Activated CD8-positive, alpha-beta memory T cell treated with anti-CD3 and anti-CD28 coated beads for 48 hours (primary cell): ENCODE measurements at places on chromosomes 1 and 21.

GRCh38 chr1:44860891-44861425 lies 17.9 kb upstream of the PTCH2 start:
- DNase-seq: no peak

- DNase-seq: no peak
These were observed 39.2 kb downstream of the CDK18 start for GRCh38 chr1:205543351-205544301.

DNA sequence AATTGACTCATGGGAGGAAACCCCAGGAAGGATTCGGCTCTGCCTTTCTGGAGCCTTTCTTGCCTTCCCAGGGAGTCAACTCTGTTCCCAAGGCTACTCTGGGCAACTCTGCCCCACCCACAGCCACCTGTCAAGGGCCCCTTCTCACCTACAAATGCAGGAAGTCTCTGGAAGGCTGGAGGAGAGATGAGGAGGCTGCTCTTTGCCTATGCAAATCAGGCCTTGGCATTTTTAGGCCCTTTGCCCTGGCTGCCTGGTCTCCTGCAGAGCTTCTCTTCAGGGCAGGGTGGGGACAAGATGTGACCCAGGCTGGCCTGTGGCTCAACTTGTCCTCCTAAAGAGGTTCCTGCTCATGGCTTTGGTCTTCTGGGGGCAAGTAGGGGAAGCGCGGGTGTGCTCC lies 5.4 kb downstream of the SLC6A9 start:
- no peak for DNase-seq

DNA sequence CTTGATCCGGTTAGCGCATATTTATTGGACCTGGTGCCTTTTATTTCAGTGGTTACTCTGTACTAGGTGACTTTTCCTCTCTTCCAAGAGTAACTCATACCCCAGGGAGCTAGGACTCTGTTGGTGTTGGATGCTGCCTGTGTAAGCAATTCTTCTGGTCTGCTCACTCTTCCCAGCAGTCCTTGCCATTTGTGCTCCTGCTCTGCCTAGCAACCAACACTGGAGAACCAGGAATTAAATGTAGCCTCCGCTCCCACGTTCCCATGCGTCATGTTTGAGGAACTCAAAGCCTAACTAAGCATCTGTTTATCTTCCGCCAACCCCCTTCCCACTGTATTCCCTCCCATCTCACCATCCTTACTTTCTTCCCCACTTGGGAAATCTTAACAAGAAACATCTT lies 65.7 kb upstream of the RAVER2 start:
- DNase-seq: no peak

DNA sequence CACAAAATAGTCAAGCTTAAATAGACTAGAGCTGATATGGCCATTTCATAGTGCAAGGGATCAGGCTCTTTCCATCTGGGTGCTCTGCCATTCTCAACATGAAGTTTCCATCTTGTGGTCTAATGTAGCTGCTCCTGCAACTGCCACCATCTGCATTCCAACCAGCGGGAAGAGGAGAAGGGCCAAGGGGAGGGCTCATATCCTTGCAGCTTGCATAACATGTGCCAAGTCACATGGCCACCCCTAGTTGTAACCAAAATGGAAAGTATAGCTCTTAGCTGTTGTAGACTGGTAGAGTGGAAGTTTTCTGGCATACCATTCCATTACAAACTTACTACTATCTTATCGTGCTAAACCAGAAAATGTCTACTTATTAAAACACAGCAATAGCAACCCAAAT lies 38.9 kb upstream of the IVNS1ABP start:
- no peak for DNase-seq

DNA sequence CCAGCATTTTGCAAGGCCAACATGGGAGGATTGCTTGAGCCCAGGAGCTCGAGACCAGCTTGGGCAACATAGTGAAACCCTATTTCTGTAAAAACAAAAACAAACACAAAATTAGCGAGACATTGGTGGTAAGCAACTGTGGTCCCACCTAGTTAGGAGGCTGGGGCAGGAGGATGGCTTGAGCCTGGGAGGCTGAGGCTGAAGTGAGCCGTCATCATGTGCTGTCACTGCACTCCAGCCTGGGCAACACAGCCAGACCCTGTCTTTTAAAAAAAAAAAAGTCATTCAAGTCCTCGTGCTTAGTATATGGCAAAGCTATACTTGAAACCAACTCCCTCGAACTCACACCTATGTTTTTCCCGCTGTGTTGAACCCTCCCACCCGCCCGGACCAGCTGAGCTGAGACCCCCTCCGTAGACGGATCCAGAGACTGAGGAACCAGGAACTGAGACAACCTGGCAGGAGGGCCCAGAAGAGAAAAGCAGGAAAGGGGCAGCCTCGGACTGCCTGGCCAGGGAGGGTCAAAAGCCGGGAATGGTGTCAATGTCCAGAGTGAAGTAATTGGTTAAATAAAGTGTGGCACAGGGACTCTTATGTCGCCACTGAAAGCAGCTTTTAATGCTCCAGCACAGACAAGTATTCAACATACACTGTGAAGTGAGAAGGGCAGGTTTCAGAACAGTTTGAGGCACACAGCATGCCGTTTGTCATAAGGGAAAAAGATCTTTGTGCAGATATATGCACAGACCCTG lies 32.8 kb upstream of the CASZ1 start:
- no peak for DNase-seq

DNA sequence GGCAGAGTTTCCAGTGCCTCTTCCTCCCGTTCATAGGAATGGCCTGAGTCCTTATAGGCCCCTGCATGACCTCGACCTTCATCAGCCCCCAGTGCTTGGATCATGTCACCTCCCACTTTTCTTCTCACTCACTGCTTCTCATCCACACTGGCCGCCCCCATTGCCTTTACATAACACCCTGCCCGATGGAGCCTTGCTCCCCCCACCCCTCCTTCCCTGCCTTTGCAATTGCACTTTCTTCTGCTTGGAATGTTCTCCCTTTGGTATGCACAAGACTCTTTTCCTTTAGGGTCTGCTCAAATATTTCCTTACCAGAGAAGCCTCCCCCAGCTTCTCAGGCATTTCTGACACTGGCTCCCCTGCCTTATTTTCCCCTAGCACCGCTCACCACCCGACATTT lies 125.2 kb upstream of the KCNJ6 start:
- DNase-seq: no peak

DNA sequence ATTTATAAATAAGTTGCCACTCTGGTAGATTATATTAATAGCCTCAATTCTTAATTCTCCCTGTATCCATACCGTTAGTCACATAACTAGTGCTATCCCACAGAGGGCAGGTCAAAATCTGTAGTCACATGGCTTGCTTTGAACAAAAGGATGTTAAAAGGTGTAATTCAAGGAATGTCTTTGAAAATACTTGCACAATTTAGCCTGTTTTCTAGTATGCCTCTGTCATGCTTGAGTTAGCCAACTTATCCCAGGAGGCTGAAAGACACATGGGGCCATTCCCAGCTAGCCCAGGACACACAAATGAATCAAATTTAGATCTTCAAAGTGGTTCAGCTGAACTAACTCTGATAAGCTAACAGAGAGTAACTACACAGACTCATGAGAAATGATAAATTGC lies 758.5 kb upstream of the NEGR1 start:
- DNase-seq: no peak

- no peak for DNase-seq
These were observed 72.5 kb downstream of the ARHGEF10L start for GRCh38 chr1:17611991-17612390.

DNA sequence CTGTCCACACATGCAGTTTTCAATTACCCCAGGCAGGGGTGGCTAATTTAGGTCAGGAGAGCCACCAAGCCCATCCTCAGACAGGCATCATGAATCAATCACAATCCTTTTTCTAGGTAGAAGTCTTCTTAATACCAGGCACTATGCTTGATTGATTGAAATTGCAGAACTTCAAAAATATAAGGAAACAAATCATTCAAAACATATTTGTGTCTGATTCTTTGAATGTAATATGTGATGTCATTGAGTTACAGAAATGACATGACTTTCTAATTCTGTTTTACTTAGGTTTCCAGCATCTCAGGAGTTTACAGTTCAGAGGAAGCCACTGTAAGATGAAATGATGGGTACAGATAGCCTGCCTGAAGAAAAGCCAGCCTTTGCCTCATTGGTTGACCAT lies 26.7 kb downstream of the RXRG start:
- no peak for DNase-seq

DNA sequence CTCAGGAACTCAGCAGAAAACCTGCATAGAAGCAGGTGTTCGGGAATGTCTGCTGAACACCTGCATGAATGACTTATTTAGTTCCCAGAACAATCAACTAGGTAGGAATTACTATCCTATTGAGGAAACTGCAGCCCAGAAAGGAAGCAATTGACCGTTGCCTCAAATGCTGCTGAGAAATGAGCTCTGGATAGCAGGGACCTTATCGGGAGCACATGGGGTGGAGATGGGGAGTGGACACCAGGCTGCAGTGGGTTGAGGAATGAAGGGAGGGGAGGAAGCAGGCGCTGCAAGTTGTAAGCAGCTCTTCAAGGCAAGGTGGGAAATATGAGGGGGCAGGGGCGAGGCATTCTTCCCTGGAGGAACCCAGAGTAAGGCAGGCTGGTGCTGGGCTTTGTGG lies 10.8 kb upstream of the CDCP2 start:
- DNase-seq: no peak

GRCh38 chr21:9838738-9839642 lies 682.4 kb upstream of the TPTE start:
- DNase-seq: no peak

DNA sequence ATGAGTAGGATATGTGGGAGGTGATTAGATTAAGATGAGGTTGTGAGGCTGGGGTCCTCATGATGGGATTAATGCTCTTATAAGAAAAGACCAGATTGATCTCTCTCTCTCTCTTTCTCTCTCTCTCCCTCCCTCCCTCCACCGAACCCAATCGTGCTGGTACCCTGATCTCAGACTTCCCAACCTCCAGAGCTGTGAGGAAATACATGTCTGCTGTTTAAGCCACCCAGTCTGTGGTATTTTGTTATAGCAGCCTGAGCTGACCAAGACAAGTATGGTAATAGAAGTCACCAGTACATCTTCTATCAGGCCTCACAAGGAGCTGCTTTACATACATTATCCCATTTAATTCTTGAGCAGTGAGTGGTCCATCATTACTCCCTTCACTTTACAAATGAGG lies 149.8 kb downstream of the RUNX1 start:
- DNase-seq: no peak

- DNase-seq: no peak
These were observed 36.6 kb downstream of the RIMKLA start for GRCh38 chr1:42417166-42417565.

- DNase-seq: no peak
These were observed 98.2 kb downstream of the RGL1 start for GRCh38 chr1:183903101-183903500.

DNA sequence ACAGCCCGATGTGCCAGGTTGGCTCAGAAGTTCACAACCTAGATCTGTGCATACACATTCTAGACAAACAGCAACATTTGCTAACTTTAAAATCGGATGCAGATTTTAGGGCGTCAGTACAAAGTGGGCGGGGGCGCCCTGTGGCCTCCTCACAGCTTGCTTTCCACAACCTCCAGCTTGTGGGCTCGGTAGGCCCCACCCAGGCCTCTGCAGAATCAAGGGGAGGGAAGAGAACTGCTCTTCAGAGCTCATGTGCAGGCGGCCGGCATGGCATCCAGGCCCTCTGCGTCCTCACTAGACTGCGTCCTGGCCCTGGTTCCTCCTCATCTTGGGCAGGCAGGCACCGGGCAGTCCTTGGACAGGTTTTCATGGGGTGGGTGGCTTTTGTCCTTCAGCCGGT lies 59.3 kb downstream of the AJAP1 start:
- no peak for DNase-seq

- DNase-seq: no peak
These were observed 673.0 kb downstream of the USP25 start for GRCh38 chr21:16402752-16403151.

- DNase-seq: no peak
These were observed 95.9 kb downstream of the PTPRU start for GRCh38 chr1:29332204-29332603.

DNA sequence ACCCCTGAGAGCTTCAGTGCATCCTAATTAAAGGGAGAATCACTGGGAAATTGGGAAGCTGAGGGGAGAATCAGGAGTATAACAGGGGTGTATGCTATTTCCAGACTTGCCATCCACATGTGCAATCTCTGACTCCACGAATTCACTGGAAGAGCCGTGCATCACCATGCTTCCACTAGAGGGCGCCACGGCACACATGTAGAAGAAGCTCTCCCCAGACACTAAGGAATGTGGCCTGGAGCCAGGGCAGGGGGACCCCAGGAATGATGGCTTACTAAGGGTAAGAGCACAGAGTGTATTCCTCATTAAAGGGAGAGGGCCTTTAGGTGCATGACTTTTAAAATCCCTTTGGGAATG lies 81.5 kb downstream of the ABCA4 start:
- peak; percentile 35 for DNase-seq

DNA sequence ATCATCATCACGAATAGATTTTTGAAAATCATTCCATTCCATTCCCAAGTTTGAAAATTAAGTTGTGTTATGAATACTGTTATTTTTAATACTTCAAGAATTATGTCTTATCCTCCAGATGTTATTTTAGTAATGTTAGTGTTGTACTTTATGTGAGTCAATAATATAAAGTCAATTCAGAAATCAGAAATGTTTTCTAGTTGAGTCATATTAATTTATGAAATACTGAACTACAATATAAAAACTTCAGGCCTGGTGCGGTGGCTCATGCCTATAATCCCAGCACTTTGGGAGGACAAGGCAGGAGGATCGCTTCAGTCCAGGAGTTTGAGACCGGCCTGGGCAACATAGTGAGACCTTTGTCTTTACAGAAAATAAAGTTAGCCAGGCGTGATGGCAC lies 38.4 kb upstream of the GPR25 start:
- DNase-seq: no peak

- no peak for DNase-seq
These were observed 410.0 kb downstream of the TGFB2 start for GRCh38 chr1:218755128-218755527.

DNA sequence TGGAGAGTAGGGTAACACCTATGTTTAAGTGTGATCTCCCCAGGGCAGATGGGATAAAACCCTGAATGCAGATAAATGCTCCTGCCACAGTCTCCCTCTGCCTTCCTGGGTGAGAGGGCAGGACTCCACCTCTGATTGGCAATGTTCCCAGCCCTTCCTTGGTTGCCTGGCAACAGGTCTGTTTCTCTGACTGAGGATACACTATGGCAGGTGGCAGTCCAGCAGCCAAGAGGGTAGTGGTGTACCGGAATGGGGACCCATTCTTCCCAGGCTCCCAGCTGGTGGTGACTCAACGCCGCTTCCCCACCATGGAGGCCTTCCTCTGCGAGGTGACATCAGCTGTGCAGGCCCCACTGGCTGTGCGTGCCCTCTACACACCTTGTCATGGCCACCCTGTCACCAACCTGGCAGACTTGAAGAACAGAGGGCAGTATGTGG lies at the start of gene DCDC2B:
Gene DCDC2B (plus strand): TSS at position 199 of the 438 bp plus-strand sequence. CDS start 5 bp downstream, at position 204.
- no peak for DNase-seq

- DNase-seq: no peak
These were observed 40.6 kb upstream of the MARK1 start for GRCh38 chr1:220487297-220487820.

- DNase-seq: no peak
These were observed 286.1 kb downstream of the LRRIQ3 start for GRCh38 chr1:73911849-73912248.

DNA sequence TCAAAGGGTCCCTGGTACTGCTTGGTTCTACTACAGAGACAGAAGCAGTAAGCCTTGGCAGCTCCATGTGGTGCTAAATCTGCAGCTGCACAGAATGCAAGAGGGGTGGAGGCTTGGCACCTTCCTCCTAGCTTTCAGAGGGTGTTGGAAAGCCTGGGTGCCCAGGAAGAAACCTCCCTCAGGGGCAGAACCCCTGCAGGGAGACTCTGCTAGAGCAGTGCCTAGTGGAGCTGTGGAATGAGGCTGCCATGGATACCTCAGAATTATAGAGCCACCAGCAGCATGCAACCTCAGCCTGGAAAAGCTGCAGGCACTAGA lies 76.2 kb upstream of the TLR5 start:
- DNase-seq: no peak

- DNase-seq: no peak
These were observed 61.6 kb upstream of the LAPTM5 start for GRCh38 chr1:30819244-30819571.
